ENCODE measurements at places on chromosomes 1 and 21. TPM values are rescaled to one million over a fixed set of nuclear protein-coding genes. Genes with fewer than 3 reads are reported as not detected.

DNA sequence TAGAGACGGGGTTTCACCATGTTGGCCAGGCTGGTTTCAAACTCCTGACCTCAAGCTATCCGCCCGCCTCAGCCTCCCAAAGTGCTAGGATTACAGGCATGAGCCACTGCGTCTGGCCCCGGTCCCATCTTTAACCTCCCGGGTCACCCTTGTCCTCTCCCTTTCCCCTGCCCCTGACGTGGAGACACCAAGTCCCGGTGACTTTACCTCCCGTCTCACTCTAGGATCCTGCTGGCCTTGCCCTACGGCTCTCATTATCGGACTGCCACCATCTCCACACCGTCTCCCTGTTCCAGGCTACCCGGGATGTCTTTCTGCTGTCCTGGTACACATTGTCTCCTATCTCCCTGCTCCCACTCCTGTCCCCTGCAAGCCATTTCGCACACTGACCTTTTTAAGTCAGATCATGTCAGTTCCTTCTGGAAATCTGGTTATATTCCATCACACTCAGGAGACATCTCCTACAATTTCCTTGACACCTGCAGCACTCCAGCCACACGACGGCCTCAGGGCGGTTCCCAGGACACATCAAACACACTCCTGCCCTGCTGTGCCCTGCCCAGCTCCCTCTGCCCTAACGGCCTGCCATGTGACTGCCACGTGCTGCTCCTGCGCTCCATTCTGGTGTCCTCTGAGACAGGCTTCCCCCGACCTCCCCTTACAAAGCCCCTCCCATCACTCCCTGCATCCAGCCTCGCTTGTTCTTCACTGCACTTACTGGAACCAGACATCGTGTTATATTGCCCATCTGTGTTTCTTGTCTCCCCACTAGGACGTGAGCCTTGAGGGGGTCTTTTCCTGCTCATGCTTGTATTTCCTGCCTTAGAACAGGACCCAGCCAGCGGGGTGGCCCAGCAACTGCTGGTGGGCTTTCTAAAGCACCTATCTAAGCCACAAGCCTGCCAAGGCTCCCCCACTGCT, 32.7 kb downstream of the TTC39A start:
- DNase-seq: no peak

GRCh38 chr1:89635825-89636815, 3.2 kb downstream of the LRRC8C start:
- DNase-seq: no peak

- no peak for DNase-seq
Measured at GRCh38 chr21:31552826-31553225, 106.7 kb upstream of the SOD1 start.

DNA sequence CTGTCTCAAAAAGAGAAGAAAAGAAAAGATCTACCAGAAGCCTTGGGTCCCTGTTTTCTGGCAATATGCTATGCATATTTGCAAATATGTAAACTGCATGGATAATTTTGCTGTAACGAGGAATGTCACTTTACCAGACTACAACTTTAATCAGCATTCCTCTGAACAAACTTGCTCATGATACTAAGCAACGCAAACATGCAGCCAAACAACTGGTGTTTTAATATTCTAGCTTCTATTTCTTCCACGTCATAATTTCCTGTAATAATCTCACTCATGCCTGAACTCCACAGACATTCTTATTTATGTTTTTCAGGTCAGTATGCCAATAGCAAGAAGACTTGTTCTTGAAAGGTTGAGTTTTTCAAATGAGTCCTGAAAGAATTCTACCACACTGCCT, 114.1 kb downstream of the SIM2 start:
- no peak for DNase-seq

DNA sequence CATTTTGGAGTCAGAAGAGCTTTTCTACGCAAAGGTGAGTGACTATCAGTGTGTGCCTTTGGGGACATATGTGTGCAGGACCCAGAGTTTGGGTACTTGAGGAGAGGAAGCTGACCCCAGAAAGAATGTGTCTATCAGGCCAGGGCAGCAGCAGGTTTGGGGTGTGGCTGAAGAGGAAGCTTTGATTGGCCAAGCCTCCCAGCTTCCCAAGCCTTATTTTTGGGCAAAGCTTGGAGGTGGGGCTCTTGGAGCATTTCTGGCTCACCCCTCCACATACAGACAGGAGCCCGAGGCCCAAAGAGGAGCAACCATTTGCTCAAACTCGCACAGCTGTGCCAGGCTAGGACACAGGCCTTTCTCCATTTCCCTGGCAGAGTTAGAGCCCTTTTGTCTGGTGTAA, 4.7 kb downstream of the GPR3 start:
- no peak for DNase-seq

DNA sequence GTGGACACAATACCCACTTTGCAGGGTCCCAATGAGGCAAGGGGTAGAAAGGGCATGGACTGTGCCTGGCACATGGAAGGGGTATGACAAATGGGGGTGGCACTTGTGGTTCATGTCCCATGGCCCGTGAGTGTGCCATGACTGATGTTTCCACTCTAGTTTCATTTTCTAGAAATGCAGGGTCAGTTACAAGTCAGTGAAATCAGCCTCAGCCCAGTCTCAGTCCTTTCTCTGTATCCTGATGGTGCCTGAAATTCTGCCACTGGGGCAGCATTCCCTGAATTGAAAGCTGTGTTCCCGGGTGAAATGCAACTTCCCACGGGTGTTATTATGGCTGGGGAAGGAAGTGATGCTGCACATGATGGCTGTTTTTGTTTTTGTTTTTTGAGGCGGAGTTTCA, 110.8 kb upstream of the ZBTB40 start:
- DNase-seq: no peak

DNA sequence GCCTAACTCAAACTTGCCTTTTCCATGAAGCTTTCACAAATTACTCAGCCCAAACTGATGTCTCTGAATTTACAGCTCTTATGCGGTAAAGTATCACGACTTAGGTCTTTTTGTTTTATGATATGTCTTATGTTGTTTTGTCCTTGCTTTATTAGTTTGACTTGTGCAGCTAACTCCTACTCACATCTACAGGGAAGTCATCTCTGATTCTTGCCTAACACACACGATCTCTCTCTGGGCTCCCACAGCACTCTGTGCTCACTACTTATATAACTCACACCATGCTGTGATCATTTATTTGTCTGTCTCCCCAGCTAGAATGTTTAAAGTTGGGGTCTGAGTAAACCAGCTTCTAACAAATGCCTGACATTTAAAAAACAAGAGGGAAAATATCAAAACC, 9.3 kb upstream of the PI4KB start:
- DNase-seq: no peak

DNA sequence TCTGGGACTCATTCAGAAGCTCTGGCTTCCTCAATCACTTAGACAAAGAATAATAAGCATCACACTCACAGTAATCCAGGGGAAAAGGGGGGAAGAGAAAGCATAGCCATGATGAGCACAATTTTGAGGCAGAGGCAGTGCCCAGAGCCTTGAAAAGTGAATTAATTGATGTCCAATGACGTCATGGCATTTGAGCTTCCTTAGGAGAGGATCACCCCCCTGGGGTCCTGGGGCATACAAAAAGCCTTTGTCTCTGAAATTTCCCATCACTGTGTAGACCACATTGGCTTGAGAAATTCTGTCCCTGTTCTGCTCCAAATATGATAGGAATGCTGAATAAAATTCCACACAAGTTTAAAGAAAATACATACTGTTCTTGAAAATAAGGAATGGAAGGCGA, 84.3 kb upstream of the COA6 start:
- DNase-seq: no peak

- DNase-seq: no peak
Measured at GRCh38 chr1:186617926-186618325, 62.3 kb downstream of the PTGS2 start.

DNA sequence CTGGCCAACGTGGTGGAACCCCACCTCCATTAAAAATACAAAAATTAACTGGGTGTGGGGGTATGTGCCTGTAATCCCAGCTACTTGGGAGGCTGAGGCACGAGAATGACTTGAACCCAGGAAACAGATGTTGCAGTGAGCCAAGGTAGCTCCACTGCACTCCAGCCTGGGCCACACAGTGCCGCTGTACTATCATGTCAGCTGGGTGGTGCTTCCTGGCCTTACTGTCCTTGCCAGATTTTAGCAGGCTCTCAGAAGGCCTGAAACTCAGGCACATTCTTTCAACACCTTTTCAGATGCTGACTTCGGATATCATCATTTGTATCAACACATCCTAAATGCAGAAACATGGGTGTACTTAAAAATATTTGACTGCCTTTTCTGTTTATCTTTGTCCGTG, 31.6 kb upstream of the NBL1 start:
- DNase-seq: no peak

DNA sequence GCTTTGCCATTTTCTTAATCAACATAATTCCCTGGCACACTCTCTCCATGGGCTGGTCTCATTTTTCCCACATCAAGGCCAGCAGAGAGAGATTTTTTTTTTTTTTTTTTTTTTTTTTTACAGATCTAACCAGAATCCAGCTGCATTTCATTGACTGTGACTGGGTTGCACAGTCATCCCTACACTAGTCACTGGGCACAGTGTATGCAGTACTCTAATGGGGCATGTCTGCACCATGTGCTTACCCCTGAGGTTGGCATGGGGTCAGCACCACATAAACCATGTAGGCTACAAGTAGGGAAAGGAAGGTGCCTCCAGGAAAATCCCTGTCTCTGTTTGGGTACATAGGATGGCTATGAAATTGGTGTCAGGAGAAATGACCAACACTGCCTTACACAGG, 64.1 kb upstream of the LRP8 start:
- no peak for DNase-seq

GRCh38 chr21:44911384-44912157, 9.1 kb downstream of the ITGB2 start:
- DNase-seq: peak; percentile 80

- no peak for DNase-seq
Measured at GRCh38 chr1:226964068-226964425, 24.0 kb downstream of the COQ8A start.

- no peak for DNase-seq
Measured at GRCh38 chr1:7478142-7478790, 292.8 kb upstream of the VAMP3 start.

GRCh38 chr1:203464226-203464625, 11.4 kb upstream of the PRELP start:
- DNase-seq: no peak

- DNase-seq: no peak
Measured at GRCh38 chr21:31287201-31287600, 56.9 kb downstream of the TIAM1 start.

- DNase-seq: peak; percentile 85
Measured at GRCh38 chr1:67053785-67054772, at the start of gene SLC35D1. TSS of gene SLC35D1 (minus strand) at chr1:67054148. CDS start at chr1:67054013, 135 bp downstream.

- DNase-seq: no peak
Measured at GRCh38 chr1:170032531-170033280, 41.8 kb downstream of the KIFAP3 start.

- DNase-seq: no peak
Measured at GRCh38 chr1:55065648-55066047, 26.3 kb downstream of the PCSK9 start.

- peak; percentile 24 for DNase-seq
Measured at GRCh38 chr1:44848456-44849181, 5.6 kb upstream of the PTCH2 start.

DNA sequence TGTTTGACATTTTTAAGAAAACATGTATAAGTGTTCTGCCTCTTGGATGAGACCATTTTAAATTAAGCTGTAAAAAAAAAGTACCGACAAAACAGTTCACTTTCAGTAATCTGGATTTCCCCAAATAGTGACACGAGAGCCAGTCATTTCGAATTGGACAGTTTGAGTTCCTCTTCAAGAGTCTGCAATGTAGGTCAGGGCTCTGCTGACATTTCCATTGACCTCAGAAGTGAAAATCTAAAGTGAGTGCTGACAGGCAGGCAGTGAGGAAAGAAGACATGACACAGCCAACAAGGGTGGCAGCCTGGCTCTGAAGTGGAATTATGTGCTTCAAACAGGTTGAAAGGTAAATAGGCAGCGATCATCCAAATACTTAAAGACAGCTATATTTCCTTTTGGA, at the start of gene IL23R:
Gene IL23R, plus strand, starts transcription at position 259 of the 400 bp plus-strand sequence. CDS start 1,667 bp downstream, outside the sequence.
- DNase-seq: no peak

GRCh38 chr1:246372559-246372958, 134.5 kb downstream of the SMYD3 start:
- DNase-seq: no peak

CELA3B gene
- polyA plus RNA-seq: not detected

DHCR24 gene
- 5.3 TPM for polyA plus RNA-seq

ALX3 gene
- not detected for polyA plus RNA-seq

REG4 gene
- 0.07 TPM for polyA plus RNA-seq

HCRTR1 gene
- 0.24 TPM for polyA plus RNA-seq

SIK1 gene
- 1.4 TPM for polyA plus RNA-seq

RPTN gene
- not detected for polyA plus RNA-seq

NKAIN1 gene
- not detected for polyA plus RNA-seq

TTC34 gene
- 0.30 TPM for polyA plus RNA-seq

LPGAT1 gene
- polyA plus RNA-seq: 5.6 TPM

ITLN2 gene
- polyA plus RNA-seq: 0.15 TPM

DHDDS gene
- polyA plus RNA-seq: 44.6 TPM

IL10 gene
- polyA plus RNA-seq: 0.27 TPM

Data from heart left ventricle (tissue), 16 donors.